T-cell (primary cell): ENCODE measurements at places on chromosomes 4 and X.
A peak's percentile ranks its signal among the peaks of the same experiment; 100 is the strongest.

GRCh38 chrX:130575831-130576389 lies 174.1 kb downstream of the RBMX2 start:
- peak; percentile 1 for DNase-seq

GRCh38 chr4:56255820-56256219 lies 131.5 kb downstream of the AASDH start:
- no peak for DNase-seq

DNA sequence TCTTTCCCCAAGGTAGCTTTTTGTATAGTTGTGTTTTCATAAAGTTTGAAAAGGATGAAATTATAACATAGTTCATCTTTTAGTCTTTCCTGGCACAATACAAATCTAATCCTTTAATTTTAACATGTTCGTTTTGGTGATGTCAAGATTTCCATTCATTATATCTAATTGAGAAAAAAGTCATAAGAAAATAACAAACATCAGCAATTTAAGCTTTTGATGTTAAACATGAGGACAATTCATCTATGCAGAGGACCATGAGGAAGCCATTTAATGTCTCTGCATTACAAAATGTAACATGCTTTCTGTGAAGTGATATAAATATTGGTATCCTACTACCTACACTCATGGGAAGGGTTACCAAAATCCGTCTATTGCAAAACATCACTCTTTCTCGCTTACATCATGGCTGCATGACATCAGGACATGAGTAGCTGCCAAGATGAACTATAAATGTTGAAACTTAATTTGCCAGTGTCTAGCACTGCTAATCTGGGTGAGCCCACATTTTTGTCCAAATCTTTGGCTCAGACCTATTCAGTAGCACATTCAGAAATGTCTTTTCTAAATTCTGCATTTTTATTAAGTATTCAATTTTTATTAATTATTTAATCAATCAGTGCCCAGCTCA lies 9.5 kb downstream of the EPGN start:
- DNase-seq: no peak

GRCh38 chr4:54784161-54784671 lies 126.5 kb downstream of the KIT start:
- DNase-seq: no peak

DNA sequence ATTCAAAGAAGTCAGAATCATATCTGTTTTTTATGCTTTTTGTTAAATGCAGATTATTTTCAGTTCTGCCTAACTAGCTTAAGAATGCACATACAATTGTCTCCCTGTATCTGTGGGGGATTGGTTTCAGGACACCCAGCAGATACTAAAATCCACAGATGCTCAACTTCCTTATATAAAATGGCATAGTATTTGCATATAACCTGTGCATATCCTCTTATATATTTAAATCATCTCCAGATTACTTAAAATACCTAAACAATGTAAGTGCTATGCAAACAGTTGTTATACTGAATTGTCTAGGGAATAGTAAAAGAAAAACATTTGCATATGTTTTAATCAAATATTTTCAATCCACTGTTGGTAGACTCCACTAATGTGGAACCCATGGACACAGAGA lies 279.4 kb downstream of the TMA16 start:
- DNase-seq: no peak

- DNase-seq: no peak
Measured at GRCh38 chr4:77911091-77911490, 48.5 kb downstream of the MRPL1 start.

- no peak for DNase-seq
Measured at GRCh38 chr4:48687313-48688051, 92.6 kb downstream of the FRYL start.

DNA sequence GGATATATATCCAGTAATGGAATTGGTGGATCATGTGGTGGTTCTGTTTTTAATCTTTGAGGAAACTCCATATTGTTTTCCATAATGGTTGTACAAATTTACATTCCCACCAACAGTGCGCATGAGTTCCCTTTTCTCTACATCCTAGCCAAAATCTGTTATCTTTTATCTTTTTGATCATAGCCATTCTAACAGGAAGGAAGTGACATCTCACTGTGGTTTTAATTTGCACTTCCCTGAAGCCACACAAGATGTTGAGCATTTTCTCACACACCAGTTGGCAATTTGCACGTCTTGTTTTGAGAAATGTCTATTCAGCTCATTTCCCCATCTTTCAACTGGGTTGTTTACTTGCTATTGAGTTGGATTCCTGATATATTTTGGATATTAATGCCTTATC lies 194.9 kb downstream of the CBLL2 start:
- no peak for DNase-seq

- no peak for DNase-seq
Measured at GRCh38 chr4:177116161-177116560, 193.5 kb upstream of the NEIL3 start.

DNA sequence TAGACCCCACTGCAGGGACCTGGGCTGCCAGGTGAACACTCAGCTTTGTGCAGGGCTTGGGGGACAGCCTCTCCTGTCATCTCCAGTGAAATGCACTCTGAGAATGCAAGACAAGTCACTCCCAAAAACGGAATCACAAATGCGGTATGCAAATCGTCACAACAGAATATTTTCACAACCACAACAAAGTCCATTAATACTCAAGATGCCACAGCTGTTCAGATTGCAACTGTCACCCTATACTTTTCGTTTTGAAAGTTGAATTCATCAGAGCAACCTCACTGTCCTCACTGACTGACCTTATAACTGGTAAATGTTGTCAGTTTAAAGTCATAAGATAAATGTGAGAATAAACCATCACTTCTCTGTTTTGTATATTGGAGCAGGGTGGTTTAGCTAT lies 16.6 kb downstream of the JAKMIP1 start:
- DNase-seq: peak; percentile 49

DNA sequence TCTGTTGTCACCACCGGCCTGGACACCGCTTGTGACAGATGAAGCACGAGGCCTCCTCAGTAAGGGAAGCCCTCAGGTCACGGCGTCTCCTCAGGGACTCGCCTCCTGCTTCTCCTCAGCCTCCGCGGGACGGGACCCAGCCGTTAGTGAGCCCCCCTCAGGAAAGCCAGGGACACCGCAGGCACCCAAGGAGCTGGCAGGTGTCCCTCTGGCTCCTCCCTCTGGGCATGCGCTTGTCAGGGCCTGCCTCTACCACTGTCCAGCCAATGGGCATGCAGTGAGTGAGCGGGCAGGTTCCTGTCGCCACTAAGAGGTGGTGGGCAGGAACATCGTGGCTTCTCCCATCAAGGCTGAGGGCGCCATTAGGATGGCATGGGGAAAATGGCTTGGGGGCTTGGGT lies 23.5 kb upstream of the CT55 start:
- no peak for DNase-seq

DNA sequence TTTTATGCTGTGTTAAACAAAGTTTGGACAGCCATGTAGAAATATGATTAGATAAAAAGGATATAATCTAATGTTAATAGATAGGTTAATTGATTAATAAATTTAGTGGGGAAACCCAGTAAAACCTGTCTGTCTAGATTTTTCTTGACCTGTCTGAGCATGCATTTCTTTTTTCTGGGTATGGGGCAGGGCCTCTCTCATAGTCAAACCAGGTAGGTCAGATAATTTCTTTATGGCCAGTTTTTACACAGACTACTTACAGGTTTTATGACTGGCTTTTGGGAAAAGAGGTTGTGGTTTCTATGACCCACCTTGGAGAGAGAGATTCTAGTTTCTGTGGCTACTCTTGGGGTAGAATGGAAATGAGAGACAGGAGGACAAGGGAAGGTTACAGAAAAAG lies 135.6 kb upstream of the EPHA5 start:
- no peak for DNase-seq

- no peak for DNase-seq
Measured at GRCh38 chr4:17544205-17544604, 29.2 kb downstream of the CLRN2 start.

GRCh38 chrX:112653017-112653416 lies 26.7 kb downstream of the LHFPL1 start:
- no peak for DNase-seq

- no peak for DNase-seq
Measured at GRCh38 chr4:138085736-138086305, 156.3 kb downstream of the SLC7A11 start.

- DNase-seq: no peak
Measured at GRCh38 chr4:155666344-155667221, at the start of gene GUCY1A1. TSS of gene GUCY1A1 (plus strand) at chr4:155666848. CDS start at chr4:155696868, 30,020 bp downstream.

DNA sequence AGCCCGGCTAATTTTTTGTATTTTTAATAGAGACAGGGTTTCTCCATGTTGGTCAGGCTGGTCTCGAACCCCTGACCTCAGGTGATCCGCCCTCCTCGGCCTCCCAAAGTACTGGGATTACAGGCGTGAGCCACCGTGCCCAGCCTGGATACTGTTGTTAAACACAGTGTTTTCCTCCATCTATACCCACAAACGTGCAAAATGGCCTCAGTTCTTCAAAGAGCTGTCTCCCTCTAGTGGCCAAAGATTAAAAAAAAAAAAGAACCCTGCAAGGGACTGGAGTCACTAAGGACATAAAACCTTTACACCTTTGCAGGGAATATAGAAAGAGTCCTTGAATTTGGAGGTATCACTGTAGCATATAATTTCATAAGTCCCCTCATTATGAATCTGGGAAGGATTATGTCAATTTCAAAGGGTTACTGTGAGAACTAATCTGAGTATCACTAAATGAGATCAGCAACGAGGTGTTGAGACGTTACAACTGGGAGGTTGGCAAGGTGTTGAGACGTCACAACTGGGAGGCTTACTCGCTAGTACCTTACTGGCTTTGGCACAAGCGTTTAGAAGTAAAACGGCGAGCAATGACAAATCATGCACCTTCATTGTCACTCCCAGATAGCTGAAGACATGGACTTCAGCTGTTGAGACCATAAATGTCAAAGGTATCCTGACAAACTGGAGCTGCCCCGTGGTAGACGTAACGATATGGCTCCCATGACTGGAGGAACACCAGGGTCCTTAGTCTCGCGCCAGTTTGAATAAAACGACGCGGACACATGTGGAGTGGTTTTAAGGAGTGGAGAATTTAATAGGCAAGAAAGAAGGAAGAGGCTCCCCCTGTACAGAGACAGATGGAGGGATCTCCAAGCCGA lies 33.4 kb upstream of the ENPP6 start:
- DNase-seq: no peak

- DNase-seq: no peak
Measured at GRCh38 chrX:107440692-107441091, 8.8 kb upstream of the FRMPD3 start.

DNA sequence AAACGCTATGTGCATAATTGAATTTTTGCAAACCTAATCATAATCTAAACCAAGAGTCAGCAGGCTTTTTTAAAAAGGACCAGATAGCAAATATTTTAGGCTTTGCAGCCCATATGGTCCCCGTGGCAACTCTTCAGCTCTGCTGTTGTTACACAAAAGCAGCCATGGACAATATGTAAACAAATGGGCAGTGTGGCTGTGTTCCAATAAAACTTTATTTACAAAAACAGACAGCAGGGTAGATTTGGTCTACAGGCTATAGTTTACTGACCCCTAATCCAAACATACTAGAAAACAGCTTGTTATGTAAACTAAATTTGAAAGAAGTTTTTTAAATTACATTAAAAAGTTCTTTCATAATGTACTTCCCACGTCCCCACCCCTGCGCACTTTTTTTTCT lies 53.1 kb downstream of the FUNDC1 start:
- DNase-seq: no peak

- no peak for DNase-seq
Measured at GRCh38 chrX:78104447-78105176, 564 bp downstream of the PGK1 start.

DNA sequence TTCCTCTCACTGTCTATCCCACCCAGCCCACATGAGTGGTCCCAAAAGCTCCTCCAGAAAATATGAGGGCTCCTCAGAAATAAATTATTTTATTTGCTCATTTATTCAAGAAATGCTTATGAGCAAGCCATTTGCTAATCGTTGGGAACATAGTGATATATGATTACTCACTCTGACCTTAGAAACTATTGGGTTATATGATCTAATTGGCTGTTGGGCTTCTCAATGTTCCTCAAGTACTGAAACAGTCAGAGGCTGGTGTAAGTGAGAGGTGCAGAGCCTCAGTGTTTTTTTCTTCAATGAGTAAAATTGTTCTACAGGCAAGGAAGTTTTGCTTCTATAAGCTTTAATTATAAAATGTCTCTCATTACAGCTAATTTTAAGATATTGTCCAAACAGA lies 893.8 kb upstream of the INTU start:
- no peak for DNase-seq

DNA sequence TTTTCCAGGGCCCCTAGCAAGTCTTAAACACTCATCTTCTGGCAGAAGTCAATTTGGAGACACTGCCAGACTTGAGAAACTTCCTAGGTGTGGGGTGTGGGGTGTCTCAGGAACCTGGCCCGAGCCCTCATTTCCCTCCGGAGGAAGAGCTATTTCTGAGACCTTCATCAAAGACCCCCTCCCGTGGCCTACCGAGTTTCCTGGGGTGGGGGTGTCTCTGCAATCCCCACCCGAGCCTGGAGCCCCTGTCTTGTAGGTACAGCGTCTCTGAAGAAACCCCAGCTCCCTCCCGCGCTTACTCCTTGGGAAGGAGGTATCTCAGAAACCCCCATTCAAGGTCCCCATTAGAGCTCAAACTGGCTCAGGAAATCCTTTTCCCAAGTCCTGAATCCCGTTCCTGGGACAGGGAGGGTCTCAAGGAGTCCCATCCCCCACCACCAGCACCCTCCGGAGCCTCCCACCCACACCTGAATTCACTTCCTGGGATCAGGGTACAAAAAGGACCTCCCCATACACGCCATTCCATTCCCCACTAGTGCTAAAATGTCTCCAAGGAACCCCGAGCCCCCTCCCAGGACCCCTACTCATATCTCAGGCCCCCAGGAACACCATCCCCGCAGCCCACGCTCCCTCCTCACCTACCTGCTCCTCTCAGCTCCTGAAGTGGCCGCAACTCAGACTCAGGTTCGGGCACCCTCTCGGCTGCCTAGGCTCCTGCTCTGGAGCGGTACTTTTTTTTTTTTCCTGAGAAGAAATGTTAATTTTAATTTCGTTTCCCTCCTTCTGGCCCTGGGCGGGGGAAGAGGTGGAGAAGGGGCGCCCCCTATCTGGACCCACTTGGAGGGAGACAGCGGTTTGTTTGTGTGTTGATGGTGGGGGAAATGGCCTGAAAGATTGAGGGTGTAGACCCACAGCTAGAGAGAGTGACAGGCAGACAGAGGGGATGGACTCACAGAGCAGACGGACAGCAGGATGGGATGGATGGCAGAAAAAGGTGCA lies 1.1 kb downstream of the SLC38A5 start:
- DNase-seq: peak; percentile 34

DNA sequence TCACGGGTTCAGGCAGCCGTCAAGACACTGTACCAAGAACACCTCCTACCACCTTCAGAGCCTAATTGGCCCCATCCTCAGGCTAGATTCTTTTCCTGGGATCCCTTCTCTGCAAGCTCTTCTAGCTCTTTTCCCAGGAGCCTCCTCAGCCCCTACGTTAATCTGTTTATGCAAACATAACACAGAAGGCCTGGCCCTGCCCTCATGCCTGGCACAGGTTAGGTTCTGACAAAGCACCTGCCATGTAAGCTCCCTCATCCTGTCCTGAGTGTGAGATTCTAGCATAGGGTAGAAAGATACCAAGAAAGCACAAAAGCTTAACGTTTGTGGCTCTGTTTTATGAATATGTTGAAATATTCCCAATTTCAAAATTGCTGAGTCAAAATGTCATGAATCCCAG lies 93.6 kb downstream of the IRF2 start:
- no peak for DNase-seq
